Neural crest cell (in vitro differentiated cells): ENCODE measurements at places on chromosomes 7 and 10.

DNA sequence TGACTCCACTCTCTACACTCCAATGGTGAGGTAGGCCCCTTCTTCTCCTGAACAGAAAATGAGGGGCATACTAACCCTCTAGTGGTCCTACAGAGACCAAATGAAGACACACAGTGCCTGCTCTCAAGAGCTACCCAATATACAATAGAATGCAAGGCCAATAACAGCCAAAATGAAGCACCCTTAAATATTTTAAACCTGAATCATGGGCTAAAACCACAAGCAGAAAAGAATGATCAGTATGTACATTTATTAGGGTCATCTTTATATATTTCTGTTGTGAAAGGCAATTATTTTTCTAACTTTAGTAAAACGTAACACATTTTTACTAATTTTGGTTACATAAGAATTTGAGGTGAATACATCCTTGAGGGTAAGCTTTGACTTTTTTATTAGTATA, 49.9 kb upstream of the COL1A2 start:
- DNase-seq, result no peak

GRCh38 chr10:49099046-49099445, 16.3 kb downstream of the VSTM4 start:
- DNase-seq, result no peak

DNA sequence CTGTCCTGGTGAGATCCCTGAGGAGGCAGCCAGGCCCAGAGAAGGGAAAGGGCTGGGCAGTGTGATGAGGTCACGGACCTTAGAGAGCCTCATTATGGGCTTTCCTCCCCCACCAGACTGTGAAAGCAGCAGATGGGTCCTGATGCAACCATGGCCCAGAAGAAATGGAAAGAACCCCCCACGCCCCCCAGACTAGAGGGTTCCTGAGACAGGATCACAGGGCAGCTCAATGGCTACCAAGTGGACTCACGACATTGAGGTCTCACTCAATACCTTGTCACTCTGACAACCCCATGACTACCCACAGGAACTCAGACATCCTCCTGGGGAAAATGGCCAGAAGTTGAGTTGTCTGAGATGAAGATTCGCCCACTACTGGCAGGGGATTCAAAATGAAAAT, 36.7 kb downstream of the FAM241B start:
- DNase-seq, result no peak

DNA sequence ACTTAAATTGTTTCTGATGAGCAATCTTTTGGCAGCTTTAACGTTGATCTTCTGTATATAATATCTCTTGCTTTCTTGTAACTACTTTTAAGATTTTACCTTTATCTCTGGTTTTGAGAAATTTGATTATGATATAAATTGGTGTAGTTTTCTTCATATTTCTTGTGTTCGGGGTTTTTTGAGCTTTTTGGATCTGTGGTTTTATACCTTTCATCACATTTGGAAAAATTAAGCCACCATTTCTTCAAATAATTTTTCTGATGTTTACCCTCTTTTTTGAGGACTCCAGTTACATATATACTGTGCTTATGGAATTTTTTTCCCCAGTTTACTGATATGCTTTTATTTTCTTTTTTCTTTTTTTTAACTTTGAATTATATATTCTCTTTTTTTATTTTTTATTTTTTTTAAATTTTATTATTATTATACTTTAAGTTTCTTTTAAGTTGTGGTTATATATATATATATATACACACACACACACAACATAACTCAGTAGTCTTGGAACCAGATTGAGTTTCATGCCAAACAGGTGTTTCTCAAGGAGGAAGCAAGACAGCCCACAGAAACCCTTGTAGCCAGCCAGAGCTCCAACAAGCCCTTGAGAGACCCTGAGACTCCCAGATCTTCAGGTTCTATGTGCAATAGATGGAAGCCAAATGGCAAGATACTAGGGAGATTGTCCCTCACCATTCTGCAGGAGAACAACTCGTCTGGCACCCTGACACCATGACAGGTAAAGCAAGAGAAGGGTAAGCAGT, 27.5 kb upstream of the NME8 start:
- DNase-seq, result no peak

- no peak for DNase-seq
Observed at GRCh38 chr10:103847909-103848468, 7.4 kb downstream of the SH3PXD2A start.

DNA sequence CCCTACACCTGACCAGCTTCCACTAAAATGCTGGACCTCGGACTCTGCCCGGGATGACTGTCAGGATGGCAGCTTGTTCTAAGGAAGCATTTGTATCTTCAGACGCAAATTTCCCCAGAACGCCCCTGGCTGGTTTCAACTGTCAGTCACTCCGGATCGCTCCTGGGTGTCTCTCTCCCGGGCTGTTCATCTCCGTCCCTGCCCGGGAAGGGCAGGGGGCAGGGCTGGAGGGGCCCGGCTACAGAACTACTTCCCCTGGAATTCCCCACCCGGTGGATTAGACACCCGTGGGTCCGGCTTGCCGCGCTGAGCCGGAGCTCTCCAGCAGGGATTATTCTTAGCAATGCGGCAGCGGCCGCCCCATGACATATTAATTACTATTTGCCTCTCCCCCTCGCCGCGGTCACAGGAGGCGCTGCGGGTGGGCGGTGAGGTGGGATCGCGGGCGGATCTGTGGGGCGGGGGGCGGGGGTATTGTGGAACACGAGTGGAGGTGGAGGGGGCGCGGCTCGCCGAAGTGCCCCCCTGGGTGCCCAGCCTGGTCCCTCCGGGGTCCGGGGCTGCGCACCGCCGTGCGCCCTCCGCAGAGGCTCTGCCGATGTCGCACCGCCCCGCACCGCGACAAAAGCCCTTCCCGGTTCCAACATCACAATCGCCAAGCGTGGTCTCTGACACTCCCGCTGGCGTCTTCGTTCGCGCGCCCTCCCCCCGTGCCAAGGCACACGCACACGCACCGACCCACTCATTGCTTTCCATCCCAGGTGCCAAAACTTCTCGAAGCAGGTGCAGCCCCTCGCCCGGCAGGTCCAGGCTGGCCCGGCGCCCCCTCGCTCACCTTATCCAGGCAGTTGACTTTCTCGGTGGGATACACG, 276.1 kb upstream of the NEBL start:
- DNase-seq, result peak; percentile 22

DNA sequence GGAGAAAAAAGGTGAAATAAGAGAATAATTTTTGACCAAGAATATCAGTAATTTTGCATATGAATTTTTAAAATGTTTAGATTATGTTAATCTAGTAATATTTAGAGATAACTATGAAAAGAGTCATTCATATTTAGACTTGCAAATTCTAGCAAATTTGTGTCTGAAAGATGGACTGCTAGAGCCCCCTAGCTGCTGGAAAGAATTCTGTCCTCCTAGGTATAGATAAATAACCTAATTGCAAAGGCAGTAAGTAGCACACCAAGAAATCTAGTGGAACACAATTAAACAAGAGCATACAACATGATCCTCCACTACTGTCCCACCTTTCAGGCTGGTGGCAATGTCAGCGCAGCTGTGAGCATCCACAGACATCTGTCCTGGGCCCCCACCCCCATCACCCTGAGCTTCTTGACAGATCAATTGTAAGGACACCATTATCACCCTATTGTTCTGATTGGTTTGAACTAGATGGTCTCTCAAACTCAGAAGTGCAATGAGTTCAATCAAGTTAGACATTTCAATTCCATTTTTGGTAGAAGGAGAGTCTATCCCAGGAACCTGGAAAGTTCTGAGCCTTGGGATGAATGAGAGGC, 15.0 kb upstream of the GFRA1 start:
- peak; percentile 40 for DNase-seq
